Kidney tubule cell (primary cell): ENCODE measurements at places on chromosomes 1 and 21.

GRCh38 chr1:203564024-203564423, 62.6 kb upstream of the ATP2B4 start:
- DNase-seq: no peak

- DNase-seq: no peak
Measured at GRCh38 chr1:238830036-238830611, 556.2 kb upstream of the CHRM3 start.

- no peak for DNase-seq
Measured at GRCh38 chr1:219782929-219783328, 145.4 kb downstream of the SLC30A10 start.

DNA sequence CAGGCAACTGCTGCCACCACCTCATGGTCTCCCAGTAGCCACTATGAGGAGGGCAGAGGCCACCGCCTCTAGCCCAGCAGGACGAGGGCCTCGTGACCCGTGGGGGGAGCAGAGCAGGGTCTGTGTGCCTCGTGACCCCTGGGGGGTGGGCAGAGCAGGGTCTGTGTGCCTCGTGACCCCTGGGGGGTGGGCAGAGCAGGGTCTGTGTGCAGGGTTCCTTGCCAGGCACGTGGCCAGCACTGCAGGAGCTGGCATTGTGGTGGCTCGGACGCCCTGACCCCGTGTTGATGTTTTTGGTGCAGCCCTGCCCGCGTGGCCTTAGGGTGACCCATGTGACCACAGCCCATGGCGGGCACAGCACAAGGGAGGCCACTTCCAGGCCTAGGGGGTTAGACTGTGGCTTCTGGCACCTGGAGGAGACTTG, 52.8 kb downstream of the SLX9 start:
- DNase-seq: no peak

GRCh38 chr1:55047611-55048010, 8.3 kb downstream of the PCSK9 start:
- no peak for DNase-seq

DNA sequence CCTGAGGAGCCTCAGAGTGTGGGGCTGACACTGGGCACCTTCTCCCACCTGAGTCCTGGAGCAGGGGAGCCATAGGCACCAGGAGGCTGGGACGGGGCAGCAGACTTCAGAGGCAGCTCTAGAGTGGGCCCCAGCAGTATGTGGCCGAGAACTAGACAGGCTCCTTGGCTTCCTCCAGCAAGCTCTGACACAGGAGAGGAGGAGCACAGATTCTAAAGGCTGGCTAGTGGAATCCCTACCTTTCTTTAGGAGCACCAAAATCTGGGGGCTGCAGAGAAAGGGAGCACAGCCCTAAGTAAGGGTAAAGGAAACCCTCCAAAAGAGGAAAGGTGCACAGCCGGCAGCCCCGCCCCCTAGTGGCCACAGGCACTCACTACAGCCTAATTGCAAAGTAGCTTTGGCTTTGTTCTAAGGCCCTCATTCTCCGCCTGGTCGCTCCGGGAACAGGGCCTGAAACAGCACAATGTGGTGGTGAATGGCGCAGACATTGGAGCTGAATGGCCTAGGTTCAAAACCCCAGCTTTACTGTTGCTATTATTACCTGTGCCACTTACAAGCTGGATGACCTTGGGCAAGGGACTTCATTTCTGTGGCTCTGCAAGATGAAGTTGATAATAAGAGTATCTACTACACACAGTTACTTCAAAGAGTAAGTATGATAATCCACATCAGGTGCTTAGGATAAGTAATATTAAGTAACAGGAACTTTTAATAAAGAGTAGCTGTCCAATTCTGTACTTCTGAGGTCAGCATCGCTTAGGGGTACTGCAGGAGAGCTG, 8.8 kb upstream of the GUCA2A start:
- DNase-seq: peak; percentile 49

GRCh38 chr1:201019321-201019977, 4.1 kb downstream of the KIF21B start:
- DNase-seq: peak; percentile 85

DNA sequence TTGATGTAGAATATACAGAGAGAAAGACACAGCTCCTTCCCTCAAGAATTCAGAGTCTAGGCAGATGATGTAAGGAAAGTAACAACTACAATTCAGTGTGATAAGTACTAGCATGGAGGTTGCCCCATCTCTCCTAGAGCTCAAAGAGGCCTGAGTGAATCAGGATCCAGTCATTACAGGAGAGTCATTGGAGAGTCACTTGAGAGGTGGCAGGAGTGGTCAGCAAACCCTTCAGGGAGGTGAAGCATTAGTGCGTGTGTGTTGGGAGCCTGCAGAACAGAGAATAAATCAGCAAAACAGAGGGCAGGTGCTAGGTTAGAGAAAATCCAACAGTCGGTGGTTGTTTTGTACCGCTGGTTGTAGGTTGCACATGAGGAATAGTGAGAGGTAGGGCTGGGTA, 46.1 kb downstream of the GRIK1 start:
- DNase-seq: no peak

- peak; percentile 14 for DNase-seq
Measured at GRCh38 chr1:224879162-224879803, 50.2 kb upstream of the DNAH14 start.

GRCh38 chr1:169338617-169339016, 29.0 kb downstream of the NME7 start:
- DNase-seq: no peak

DNA sequence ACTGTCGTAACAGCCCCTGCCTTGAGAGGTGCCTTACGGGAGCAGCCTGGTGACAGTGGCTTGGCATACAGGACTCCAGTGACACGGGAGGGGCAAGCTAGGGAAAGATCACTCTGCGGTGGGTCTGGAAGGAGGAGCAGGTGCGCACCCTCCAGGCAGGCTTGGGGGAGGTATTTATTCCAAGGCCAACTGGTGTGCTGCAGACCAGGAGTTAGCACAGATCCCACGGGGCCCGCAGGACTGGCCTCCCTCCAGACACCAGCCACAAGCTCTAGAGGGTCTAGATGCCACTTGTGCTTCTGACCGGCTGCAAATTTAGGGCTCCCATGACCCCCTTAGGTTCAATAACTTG, 22.1 kb downstream of the PSEN2 start:
- no peak for DNase-seq

DNA sequence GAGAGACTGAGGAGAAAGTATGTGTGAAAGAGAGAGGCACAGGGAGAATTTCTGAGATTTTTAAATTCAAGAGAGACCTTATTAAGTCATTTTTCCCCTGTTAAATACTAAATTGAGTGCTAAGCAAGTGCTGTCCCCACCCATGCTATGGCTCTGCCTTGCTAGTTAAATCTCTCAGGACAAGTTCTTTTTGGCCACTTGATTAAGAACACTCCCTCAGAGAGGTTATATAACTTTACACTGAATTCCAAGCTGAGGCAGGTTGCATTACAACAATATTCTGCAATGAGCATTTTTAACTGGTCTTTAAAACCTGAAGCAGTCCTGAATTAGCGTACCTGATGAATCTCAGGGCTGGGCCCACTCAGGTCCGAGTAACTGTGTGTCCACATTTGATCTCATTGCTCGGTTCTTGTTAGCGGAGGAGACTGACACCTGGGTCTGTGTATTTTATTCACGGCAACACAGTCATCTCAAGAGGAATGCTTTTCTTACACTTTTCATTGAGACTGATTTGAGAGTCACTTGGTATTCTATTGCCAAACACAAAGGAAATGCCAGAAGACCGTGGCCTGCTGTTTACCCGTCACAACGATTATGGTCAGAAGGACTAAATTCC, 187.6 kb upstream of the ST6GALNAC5 start:
- no peak for DNase-seq

DNA sequence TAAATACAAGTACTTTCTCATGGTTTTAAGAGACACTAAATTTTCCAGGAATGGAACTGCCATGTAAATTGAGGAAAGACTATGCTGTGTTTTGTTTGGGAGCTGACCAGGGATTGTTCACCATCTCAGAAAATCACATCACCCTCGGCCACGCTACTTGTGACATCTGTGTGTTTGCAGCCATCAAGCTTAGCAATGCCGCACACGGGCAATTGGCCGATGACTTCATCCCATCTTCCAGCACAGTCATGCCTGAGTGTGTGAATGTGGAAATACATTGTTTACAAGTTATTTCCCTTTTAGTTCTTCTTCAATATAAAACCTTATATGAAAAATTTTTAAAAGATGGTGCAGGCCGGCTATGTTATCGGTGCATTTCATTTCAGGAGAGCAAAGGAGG, 121.6 kb downstream of the GLIS1 start:
- DNase-seq: no peak

- DNase-seq: no peak
Measured at GRCh38 chr1:177872308-177872900, 97.5 kb downstream of the SEC16B start.

DNA sequence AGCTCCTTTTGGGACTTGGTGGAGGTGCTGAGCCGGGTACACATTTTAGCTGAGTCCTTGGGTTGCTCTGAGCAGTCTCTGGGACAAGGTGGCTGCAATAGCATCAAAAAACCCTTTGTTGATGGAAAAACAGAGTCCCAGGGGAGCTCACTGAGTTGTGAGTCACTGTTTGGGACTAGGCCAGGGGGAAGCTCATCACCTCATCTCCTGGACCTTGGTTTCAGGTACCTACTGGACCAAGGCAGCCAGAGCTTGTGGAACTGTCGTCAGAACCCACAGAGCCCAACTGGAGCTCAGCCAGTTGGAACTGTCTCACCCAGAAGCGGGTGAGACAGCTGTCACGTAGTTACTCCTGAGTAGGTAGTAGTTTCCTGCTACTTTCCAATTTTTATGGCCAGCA, 146.7 kb downstream of the HLX start:
- peak; percentile 94 for DNase-seq

GRCh38 chr1:33195556-33195955, 13.7 kb upstream of the TRIM62 start:
- no peak for DNase-seq

- DNase-seq: no peak
Measured at GRCh38 chr1:201409440-201409839, 10.3 kb upstream of the LAD1 start.

- no peak for DNase-seq
Measured at GRCh38 chr1:36172017-36172747, 16.2 kb downstream of the MAP7D1 start.

GRCh38 chr1:54842206-54842915, 41.2 kb upstream of the TTC22 start:
- no peak for DNase-seq

DNA sequence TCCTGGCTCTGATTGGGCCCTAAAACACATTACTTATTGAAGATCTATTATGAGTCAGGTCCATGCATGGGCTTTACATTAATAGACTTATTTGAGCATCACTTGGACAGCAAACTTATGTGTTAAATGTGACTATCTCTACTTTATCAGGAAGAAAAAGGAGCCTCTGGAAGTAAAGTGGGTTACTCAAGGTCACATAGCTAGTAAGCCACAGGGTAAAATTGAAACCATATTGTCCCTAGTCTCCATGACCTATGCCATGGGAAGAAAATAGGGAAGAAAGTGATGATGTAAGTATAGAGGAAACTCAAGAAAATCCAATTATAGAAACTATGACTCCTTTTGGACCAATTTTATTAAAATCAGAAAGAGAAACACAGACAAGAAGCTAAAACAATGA, 555.3 kb downstream of the NUF2 start:
- no peak for DNase-seq
